ENCODE measurements at places on chromosomes 5 and 9.
A peak's percentile ranks its signal among the peaks of the same experiment; 100 is the strongest.

DNA sequence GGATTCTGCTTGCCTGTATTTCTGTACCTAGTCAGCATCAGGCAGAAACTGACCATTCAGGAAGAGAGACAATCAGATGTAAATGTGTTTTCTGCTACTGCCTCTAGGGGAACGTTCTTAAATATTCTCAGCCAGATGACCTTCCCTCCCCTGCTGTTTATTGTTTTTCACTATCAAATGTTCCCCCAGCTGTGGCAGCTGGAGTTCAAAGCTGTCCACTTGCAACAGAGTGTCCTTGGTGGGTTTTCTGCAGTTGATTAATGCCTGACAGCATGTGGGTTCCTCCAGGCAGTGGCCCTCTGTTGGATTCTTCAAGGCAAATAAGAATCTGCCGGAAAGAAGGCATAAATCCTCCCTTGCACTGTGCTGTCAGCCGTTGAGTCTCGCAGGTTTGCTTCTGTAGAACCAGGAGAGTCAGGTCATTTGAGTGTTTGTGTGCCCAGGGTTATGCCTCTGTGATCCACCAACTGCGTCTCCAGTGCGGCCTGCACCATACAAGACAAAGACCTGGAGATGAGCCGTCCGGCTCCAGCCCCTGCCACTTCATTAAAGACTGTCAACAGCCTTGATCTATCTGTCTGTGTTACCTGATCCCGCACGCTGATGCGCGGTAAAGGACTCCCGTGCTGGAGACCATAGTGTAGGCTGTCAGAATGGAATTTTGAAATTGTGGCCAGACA, 203.4 kb downstream of the GADD45G start:
- DNase-seq, result no peak

- DNase-seq, result no peak
Measured at GRCh38 chr9:124964056-124964455, 23.2 kb upstream of the GOLGA1 start.

GRCh38 chr5:107103522-107103921, 567.2 kb downstream of the EFNA5 start:
- no peak for DNase-seq

- no peak for DNase-seq
Measured at GRCh38 chr5:61525512-61526206, 193.6 kb downstream of the ZSWIM6 start.

DNA sequence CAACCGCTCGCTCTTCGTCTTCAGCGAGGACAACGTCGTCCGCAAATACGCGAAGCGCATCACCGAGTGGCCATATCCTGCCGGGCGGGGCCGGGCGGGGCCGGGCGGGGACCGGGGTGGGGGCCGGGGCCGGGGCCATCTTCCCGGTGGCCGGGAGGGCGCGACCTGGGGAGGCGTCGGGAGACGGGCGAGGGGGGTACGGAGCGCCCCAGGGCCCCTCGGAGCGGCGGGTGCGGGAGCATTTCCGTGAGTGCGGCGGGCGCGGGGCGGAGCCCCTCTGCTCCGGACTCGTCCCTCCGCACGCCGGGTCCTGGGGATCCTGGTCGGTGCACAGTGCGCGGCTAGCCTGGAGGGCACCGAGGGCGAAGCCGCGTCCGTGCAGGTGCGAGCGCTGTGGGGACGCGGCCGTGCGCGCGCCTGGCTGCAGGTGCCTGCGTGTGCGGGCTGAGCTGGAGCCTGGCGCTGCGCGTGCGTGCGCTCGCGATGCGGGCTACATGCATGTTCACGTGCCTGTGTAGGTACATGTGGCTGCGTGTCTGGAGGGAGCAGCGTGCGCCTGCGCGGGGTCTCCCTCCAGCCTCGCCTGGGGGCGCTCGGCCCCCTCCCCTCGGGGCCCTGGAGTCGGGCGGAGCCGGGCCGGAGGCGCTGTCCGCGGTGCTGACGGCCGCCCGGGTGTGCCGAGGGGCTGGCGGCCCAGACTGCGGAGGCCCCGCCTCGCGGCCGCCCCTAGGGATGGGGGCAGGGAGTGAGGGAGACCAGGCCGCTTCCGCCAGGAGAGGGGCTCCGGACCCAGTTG, 762 bp downstream of the CACNA1B start:
- DNase-seq, result peak; percentile 49

Data from stimulated activated CD8-positive, alpha-beta memory T cell treated with anti-CD3 and anti-CD28 coated beads, Interleukin-4, amount 100 ng/mL, for 48 hours (primary cell).